Cortex of kidney (tissue), 1 donor: ENCODE measurements at places on chromosomes 6 and 20.

- DNase-seq, result no peak
Observed at GRCh38 chr20:15077733-15078250, 740.4 kb upstream of the FLRT3 start.

DNA sequence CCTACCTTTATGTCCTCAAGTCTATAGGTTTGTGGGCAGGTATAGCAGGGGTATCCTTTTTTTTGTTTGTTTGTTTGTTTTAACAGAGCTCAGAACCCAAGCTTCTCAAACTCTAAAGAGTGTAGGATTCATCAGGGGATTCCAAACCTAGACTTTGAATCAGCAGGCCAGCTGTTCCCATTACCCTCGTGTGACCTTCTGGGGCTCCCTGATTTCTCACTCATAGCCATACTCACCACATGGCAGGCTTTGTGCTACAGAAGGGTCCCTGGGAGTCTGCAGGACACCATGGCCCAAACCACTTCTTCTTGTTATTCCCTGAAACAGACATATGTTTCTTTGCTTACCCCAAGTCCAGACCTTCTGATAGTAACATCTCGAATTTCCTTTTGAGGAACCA lies 350.8 kb upstream of the TSHZ2 start:
- no peak for DNase-seq

- no peak for DNase-seq
Observed at GRCh38 chr20:36506253-36506652, 35.1 kb upstream of the MYL9 start.

GRCh38 chr6:158536084-158536890 lies 23.6 kb upstream of the TMEM181 start:
- DNase-seq, result no peak

- no peak for DNase-seq
Observed at GRCh38 chr6:166360243-166361076, 18.1 kb upstream of the SFT2D1 start.

DNA sequence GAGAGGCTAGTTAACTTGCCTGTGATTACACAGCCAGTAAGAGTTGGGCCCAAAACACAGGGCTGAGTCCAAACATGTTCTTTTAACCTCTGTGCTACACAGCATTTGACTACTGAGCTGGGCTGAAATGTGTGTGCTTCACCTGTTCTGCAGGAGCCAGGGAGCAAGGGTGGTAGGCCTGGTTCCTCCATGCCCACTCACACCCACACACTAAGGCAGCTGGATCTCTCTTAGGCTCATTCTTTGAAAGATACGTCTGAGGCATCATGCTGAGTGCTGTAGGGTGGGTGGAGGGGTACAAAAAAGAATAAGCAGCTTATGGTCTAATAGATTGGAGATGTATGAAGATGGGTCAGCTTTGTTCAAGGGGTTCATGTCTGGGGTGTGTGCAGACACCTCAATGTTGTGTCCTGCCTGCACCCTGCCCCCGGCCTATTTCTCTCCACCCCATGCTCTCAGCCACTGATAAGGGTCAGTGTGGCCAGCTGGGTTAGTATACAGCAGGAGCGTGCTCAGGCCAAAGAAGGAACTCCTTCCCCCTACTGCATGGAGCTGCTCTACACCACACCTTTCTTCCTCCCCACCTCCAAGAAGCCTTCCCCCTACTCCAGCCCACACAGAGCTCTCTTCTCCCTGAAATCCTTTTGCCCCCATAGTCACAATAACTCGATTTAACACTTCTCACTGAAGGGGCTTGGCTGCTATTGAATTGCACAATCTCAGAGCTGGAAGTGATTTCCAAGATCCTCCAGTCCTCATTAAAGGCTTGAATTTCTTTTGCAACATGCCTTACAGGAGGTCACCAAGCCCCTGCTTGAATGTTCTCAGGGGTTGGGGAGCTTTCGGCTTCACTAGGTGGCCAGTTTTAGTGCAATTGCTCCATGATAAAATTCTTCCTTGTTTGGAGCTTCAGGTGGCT lies 3.4 kb downstream of the PPP2R5D start:
- DNase-seq, result no peak

GRCh38 chr20:1327241-1327653 lies 1.7 kb downstream of the SDCBP2 start:
- no peak for DNase-seq

DNA sequence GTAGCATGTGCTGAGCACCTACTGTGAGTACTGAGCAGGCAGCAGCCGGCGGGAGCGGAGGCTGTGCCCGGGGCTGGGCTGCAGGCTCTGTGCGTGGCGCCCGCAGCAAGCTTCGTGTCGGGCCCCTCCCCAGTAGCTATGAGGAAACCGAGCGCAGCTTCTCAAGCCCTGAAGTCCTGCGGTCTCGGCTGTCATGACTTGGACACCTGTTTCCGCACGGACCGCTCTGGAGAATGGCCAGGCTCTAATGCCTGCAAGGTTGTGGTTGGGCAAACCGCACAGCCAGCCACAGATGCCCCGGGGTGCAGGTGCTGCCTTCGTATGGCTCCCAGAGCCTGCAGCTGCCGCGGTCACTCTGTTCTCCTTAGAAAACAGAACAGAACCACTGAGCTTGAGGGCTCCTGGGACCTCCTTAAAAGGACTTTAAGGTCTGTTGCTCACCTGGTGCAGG lies 33.7 kb downstream of the PYGB start:
- DNase-seq, result no peak

DNA sequence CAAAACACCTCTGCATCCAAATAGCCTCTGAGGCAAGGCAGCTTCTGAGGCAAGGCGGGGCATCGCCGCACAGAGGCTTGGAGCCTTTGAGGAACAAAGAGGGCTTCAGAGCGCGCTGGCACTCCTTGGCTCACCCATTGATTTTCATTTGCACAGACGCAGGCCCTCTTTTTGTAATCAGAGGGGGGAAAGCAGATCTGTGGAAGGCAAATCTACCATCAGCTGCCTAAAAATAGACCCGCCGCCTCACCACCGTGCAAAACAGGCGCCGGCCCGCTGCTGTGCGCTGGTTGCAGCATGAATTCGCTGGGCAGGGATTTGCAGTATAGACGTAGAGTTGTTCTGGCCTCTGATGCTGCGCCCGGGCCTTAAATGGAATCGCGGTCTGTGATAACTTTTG lies 69.9 kb upstream of the STMND1 start:
- DNase-seq, result no peak

GRCh38 chr20:32362901-32363364 lies 4.8 kb downstream of the ASXL1 start:
- DNase-seq, result no peak

DNA sequence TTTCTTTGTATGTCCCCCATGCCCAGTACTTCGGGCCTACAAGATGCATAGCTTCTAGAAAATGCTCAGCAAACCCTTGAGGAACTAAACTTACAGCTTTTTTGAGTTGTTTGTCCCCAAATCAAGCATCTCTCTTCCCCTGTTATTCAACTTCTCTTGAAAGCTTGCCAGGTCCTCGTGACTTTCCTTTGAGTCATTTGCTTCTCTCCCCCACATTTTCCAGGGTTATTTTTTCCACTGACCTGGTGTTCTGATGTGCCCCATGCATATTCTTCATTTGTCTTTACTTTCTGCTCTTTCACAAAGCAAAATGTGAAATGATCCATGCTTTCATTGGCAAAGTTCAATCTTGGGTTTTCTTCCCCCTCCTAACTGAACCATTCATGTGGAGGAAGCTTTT lies 204.8 kb downstream of the TFAP2A start:
- DNase-seq, result no peak

DNA sequence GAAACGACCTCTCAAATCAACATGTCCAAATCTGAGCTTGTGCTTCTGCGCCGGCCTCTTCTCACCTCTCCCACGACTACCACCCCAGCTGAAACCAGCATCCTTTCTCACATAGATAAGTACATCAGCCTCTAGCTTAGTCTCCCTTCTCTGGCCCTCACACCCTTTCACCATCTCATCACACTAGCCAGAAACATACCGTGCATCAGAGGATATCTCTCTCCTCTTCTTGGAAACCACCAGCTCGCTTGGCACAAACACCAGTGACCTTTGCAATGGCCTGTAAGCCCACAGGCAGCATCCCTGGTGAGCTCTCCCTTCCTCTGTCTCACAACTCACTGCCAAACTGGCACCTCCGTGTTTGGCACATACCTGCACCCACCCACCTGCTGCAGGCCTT lies 291.8 kb downstream of the EYA4 start:
- no peak for DNase-seq

- DNase-seq, result no peak
Observed at GRCh38 chr6:162899148-162899547, 171.4 kb downstream of the PACRG start.

DNA sequence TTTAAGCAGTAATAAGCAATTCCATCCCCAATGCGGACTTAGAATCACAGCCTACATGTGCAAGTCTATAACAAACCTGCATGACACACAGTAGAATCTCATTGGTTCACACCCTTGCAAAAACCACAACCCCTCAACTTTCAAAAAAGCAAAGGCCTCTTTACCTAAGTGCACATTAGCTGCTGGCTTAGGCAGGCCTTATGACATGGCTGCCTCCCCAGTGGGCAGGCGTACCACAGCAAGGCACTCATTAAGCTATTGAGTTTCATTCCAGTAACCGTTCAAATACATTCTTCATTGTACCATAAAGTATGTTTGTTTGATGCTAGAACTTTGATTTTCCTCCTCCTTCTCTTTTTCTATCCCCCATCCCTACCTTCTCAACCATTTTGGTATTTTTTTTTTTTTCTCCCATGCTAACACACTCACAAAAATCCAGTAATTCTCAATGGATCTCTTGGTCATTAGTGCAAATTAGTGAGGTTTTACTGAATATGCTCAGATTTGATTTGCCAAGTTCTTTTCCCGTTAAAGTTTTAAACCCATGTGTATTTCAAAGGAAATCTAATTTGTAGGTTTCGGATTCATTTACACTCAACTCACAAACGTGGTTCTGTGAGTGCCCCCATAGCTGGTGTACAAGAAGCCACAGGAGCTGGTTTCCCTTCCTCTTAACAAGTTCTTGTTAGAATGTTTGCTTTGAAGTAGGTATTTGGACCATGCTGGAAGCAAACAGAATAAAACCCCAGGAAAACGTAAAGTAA lies 460.4 kb upstream of the RUNX2 start:
- DNase-seq, result no peak

GRCh38 chr20:46894971-46895905 lies 595 bp downstream of the EYA2 start:
- no peak for DNase-seq
